ENCODE measurements at places on chromosomes 16 and 17. TPM values are rescaled to one million over a fixed set of nuclear protein-coding genes. Genes with fewer than 3 reads are reported as not detected.

The MPP3 gene
- total RNA-seq: 19.5 TPM

The KRT33A gene
- total RNA-seq: not detected

The GAS7 gene
- total RNA-seq: 4.1 TPM

The RABEP1 gene
- total RNA-seq: 38.5 TPM

The CCL1 gene
- not detected for total RNA-seq

The MYH13 gene
- not detected for total RNA-seq

The C17orf100 gene
- total RNA-seq: 0.76 TPM
